ENCODE measurements at places on chromosomes 1 and 21.

DNA sequence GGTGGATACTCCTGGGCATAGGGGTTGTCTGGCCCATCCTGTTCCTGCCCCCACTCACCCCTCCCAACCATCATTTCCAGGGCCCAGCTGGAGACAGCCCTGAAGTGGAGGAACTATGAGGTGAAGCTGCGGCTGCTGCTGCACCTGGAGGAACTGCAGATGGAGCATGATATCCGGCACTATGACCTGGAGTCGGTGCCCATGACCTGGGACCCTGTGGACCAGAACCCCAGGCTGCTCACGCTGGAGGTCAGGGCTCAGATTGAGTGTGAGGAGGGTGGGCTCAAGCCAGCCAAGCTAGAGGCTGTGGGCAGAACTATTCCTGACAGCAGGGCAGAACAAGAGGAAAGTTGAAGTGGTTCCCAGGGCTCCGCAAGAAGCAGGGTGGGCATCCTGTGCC is 14.2 kb downstream of the RHOC start:
- no peak for DNase-seq

DNA sequence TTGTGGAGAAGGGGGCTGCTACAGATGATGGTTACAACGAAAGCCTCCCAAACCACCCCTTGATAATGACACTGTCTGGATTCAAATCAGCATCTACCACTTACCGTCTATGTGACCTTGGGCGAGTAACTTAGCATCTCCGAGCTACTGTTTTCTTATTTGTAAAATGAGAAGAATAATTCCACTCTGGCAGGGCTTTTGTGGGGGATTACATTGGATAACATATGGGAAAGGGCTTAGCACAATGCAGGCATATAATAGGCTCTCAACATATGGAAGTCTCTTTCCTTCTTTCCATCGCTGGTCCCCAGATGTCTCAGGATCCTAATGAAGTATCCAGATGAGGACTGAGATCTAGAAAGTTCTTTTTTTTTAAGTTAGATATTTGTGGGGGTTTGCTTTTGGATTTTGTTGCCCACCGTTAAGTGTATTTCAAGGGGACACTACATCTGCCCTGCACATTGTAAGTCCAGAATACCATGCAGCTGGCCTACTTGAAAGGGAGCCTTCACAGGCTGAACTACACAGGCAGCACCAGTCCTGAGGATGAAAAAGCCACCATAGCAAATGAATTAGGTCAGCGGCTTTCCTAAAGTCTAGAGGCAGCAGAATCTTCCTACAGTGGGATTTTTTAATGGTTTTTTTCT is 172.2 kb upstream of the IRF2BP2 start:
- DNase-seq = no peak

- no peak for DNase-seq
Observed at GRCh38 chr21:44701023-44701400, 4.0 kb downstream of the KRTAP10-12 start.

DNA sequence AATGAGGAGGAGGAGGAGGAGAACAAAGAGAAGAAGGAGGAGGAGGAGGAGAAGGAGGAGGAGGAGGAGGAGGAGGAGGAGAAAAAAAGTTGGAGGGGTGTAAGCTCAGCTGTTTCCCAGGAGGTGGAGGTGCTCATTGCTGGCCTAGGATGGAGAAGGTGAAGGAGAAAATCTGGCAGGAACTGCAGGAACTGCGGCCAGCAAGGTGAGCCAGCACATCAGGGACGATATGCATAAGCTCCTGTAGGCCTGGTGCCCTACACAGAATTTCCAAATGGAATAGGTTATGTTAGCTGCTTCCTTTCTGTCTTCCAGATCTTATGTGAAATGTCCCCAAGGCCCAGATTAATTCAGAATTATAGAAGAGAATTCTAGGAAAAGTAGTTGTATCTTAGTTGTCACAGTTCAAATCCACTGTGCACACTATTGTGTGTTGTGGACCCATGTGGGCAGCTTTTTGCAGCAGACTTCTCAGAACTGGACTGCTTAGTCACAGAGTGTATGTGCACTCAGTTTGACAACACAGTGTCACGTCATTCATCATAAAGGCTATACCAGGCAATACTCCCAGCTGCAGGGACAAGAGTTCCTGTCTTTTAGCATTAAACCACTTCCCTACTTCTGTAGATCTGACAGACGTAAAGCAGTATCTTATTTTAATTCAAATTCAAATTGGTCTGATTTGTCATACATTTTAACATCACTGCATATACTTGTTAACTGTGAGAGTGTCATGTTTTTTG is 303.7 kb downstream of the HLX start:
- no peak for DNase-seq

- no peak for DNase-seq
Observed at GRCh38 chr1:238404921-238405320, 514.2 kb upstream of the ZP4 start.

DNA sequence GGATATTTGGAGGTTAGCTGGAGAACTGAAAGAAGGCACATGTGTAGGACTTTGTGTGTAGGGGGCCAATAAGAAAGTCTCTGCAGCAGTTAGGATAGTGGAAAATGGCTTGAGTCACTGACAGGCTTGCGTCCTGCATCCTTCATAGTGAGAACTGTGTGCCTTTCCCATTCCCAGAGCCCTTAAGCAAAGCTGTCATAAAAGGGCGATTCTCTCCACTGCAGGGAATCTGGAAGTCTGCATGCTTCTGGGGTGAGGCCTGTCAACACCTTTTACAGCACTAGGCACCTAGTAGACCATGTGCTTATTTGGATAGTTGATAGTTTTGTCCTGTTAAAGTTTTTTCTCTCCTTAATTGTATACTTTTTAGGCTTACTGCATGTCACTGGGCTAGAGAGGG is 39.4 kb upstream of the MACF1 start:
- no peak for DNase-seq

DNA sequence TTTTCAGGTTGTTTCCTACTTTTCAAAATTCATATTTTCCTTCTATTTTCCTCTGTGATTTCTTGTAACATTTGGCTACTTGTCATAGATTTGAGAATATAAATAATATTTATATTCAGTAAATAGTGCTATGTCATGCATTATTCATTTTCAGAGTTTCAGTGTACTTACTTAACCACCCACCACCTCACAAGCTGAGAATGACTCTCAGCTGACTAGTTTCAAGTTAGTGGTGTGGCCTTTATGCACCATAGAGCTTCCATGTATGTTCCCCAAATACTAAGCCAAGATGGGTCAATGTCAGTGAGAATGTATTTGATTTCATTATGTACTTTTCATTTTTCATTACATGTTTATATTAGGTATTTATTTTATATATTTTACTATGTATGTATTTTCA is 56.9 kb upstream of the RGS1 start:
- DNase-seq = no peak

DNA sequence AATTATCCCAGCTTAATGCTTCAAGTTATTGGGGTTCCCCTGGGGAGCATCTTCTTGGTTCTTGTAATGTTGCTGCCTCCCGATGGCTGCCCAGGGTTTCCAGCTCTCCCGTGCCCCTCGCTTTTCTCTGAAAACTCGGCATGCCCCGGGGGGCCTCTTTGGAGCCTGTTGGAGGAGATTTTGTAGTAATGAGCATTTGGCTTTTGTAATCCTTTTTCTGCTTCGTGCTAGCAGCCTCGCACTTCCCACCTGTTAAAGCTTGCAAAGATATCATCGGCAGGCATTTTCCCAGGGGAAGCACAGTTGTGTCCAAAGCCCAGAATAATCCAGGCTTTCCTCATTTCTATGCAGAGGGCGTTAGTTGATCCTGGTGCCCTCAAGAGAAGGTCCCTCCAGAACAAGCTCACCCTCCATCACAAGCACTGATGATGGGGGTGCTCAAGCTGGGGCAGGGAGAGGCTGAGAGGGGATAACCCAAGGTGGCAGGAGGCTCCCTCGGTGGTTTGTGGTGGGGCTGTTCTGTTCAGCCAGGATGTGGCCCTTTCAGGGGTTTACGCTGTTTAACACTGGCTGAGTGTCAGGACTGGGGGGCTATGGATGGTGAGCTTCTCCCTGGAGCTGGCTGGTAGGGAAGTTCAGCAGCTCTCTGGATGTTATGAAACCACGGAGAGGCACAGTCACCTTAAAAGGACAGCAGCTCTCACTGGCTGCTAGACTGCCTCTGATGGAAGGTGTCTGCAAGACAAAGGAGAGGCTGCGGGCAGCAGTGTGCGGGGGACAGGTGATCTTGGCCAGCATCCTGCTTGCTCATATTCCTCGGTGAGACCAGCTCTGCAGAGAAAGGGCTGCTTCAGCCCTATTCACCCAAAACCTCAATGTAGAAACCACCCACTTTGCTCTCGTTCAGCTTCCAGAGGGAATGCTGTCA is 477.1 kb upstream of the VAMP3 start:
- no peak for DNase-seq

- DNase-seq = no peak
Observed at GRCh38 chr1:36160388-36160948, 4.5 kb downstream of the MAP7D1 start.

All from activated CD4-positive, alpha-beta T cell treated with anti-CD3 and anti-CD28 coated beads for 1 hour (primary cell).